ENCODE measurements at places on chromosomes 7 and 10.
A peak's percentile ranks its signal among the peaks of the same experiment; 100 is the strongest.

DNA sequence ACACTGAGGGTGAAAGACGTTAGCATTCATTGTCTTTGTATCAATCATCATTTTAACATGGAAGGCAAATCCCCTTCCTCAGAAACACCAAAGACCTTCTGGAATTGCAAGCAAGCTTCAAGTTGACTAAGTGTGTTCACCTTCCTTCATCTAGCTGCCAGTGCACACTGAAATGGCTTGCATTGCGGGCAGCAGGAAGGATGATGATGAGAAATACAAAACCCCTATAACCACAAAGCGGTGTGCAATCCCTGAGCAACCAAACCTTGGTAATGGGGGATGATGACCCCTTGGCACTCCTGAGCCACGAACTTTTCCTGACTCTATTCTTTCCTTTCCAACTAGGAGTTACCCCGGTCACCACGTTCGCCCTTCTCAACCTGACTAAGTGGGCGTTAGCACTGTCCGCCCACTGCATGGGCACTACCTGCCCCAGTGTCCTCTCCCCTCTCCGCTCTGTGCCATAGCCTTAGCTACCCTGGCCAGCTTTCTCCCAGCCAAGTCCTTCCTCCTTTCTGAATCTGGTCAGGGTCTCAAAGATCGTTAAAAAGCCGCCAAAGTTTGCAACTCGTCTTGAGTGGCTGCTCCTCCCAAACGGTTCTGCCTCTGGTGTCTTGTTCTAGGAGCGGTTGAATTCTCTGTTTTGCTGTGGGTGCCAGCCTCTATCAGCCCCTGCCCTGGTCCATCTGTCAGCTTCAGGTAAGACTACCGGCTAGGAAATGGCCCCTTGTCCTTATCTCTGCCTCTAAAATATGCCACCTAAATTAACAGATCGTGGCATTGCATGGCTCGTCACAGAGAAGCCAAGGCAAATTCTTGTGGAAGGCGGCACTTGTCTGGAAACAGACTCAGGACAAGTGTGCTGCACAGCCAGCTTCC is 586 bp upstream of the AOC1 start:
- DNase-seq = no peak

GRCh38 chr7:71132127-71132376 is at the start of gene GALNT17:
GALNT17 (plus strand) TSS chr7:71132144.
- no peak for DNase-seq

DNA sequence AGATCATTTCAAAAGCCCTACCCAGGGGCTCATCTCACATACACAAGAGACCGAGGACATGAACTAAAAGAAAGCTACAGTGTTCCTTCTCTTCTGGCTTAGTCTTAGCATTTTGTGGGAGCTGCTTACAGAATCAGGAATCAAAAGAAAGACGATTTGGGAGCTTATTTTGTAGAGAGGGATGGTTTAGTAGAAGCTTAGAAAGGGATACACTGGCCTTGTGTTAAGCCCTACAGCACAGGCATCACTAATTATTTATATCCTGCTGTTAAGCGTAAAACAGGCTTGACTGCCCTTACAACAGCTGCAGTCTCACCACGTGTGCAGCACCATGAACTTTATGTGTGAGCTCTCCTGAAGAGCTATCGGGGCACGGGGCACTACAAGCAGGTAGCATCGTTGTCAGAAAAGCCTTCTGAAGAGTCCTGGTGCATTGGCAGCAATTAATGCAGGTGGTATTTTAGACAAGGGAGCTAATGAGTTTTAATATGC is 798.3 kb downstream of the NXPH1 start:
- DNase-seq = no peak

GRCh38 chr7:70321016-70321590 is 722.8 kb downstream of the AUTS2 start:
- DNase-seq = peak; percentile 79

GRCh38 chr7:50273870-50274269 is 30.6 kb upstream of the IKZF1 start:
- DNase-seq = no peak

DNA sequence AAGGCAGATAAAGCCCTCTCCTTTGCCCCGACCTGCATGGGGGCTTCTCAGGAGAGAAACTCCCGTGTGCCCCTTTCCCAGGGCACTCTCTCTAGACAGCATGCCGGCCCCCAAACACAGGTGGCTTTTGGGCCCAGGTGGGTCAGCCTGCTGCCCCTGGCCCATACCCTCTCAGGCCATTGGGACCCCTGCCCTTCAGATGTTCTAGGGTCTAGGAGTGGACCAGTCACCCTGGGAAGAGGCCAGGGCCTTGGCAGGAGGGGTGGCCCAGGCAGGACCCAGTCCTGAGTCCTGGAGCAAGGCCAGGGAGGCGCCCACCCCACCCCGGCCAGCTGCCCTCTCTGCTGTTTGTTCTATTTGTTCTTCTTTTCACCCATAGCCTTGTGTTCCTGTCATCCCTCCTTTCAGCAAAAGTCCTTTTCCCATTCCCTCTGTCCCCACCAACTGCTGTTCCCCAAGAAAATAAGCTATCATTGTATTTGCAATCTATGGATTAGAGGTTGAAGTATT is 9.3 kb upstream of the SEC24C start:
- no peak for DNase-seq

DNA sequence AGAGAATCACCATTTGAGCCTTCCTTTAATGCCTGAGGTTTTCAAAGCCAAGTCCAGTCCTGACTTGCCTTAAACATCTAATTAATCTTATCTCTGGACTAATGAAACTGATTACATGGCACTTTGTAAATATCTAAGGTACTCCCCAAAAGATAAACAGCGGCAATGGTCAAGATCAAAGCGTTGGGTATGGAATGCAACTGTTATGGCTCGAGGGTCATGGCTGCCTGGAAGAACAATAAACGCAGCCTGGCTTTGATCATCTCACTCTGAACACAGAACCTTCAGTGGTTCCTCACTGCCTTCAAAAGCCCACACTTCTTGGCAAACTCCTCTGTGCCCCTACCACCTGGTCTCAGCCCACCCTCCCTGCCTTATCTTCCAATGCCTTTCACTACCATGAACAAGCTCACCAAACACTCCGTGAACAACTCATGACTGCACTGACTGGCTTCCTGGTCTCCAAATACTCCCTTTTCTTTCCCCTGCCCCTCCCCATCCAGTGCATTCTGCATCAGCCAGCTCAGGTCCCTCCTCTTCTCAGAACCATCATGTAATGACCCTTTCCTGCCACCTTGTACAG is 150.2 kb upstream of the NFE2L3 start:
- no peak for DNase-seq

DNA sequence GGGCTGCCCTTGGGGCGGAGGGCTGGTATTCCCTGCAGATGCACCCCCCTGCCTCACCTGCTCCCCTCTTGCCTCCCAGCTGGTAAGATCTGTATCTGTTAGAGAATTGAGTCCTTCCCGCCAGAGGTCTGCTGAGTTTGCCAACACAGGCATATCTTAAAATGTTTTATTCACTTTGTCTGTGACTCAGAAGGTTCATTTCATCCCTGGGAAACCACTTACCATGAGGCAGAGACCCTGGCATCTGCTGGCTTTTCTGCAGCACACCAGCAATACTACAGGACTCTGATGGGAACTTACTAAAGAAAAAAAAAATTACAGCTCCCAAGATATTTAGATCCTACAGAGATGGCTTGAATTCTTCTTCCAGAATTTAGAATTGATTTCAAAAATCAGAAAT is 131.3 kb downstream of the PLPP4 start:
- DNase-seq = no peak

GRCh38 chr10:74207691-74208480 is 56.9 kb downstream of the ADK start:
- no peak for DNase-seq

- DNase-seq = no peak
These were observed 15.4 kb downstream of the SH2B2 start for GRCh38 chr7:102302025-102302424.

- peak; percentile 93 for DNase-seq
These were observed 81.7 kb downstream of the DLG5 start for GRCh38 chr10:77844713-77845445.

DNA sequence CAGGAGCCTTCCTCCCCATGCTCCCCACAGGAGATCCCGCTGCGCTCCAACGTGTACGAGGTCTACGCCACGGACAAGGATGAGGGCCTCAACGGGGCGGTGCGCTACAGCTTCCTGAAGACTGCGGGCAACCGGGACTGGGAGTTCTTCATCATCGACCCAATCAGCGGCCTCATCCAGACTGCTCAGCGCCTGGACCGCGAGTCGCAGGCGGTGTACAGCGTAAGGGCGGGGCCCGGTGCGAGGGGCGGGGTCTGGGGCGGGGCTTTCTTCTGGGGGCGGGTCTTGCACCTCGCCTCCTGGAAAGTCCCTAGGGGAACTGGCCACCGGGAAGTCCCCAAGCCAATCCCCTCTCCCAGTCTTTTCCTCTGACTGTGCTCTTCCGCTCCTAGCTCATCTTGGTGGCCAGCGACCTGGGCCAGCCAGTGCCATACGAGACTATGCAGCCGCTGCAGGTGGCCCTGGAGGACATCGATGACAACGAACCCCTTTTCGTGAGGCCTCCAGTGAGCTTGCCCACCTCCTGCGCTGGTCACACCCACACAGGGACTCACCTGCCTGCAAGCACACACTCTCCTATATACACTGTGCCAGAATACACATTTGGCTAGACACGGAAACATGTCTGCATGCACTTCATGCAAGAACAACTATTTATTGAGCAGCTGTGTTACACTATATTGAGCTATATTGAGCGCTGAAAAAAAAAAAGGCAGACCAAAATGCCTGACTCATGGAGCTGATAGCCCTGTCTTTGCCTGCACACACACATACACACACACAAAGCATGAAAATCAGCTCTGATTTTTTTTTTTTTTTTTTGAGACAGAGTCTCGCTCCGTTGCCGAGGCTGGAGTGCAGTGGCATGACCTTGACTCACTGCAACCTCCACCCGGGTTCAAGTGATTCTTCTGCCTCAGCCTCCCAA is 32.7 kb upstream of the VSIR start:
- peak; percentile 61 for DNase-seq

DNA sequence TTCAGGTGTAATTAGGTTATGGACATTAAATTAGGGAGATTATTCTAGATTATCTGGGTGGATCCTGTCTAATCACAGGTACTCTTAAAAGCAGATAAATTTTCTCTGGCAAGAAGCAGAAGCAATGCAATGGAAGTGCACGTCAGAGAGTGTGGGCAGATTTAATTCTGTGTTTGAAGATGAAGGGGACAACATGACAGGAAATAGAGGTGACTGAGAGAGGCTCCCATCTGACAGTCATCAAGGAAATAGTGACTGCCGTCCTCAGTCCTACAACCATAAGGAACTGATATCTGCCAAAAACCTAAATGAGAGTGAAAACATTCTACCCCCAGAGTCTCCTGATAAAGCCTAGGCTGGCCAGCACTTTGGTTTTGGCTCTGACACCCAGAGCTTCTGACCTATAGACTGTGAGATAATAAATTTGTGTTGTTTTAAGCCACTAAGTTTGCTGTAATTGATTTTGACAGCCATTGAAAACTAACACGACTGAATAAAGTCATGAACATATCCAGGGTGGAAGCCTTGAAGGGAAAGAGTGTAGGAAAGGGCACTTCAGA is 30.5 kb upstream of the DDX50 start:
- no peak for DNase-seq

DNA sequence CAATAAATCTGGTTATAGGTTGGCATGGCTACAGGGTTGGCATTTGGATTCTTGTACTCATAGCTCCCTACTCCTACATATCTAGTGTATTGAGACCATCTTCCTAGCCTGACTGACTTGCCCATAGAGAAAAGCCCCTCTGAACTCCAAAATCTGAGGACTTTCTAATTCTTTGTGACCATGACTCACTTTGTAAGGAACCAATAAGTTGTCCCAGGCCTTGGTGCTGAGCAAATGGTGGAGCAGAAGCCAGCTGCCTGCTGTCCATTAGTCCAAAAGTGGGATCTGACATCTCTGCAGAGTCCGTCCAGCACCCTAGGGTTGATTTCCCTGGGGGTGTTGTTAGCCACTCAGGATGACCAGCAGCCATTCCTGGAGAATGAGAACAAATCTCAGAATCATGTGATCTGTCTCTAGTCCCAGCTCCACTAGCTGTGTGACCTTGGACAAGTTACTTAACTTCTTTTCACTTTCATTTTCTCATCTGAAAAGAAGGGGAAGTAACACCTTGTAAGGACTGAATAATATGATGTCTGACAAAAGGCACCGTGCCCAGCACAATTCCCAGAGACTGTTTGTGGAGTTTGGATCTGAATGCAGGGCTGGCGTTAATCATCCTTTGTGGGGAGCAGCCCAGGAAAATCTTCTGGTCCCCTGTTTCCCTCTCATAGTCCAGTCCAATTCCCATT is 44.1 kb downstream of the MTURN start:
- DNase-seq = no peak

GRCh38 chr7:50921114-50921813 is 138.6 kb upstream of the GRB10 start:
- peak; percentile 59 for DNase-seq

- no peak for DNase-seq
These were observed 7.1 kb upstream of the RASGEF1A start for GRCh38 chr10:43273997-43274396.

- peak; percentile 43 for DNase-seq
These were observed 1354.7 kb upstream of the LRRTM3 start for GRCh38 chr10:65571011-65571570.

DNA sequence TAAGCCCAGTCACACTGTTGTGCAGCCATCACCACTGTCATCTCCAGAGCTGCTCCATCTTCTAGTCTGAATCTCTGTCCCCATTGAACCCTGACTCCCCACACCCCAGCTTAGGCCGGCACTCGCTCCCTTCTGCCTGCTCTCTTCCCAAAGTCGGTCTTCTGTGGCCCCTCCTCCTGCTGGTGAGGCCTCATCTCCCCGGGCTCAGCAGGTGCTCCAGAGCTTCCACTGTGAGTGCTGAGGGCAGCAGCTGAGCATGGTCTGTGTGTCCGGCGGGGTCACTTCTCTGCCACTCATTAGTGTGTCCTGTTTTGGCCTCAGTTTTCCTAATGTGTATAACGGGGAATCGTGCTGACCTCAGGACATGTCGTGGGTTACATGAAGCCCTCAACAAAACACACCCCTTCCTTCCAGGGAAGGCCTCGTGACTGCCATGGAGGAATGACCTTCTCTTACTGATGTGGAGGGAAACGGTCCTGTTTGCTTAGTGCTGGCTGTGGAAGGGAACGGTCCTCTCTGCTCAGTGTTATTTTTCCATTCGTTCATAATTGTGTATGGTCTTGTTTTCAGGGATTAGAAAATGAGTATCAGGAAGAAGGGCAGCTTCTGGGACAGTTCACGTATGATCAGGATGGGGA is 4.3 kb upstream of the GET4 start:
- DNase-seq = no peak

DNA sequence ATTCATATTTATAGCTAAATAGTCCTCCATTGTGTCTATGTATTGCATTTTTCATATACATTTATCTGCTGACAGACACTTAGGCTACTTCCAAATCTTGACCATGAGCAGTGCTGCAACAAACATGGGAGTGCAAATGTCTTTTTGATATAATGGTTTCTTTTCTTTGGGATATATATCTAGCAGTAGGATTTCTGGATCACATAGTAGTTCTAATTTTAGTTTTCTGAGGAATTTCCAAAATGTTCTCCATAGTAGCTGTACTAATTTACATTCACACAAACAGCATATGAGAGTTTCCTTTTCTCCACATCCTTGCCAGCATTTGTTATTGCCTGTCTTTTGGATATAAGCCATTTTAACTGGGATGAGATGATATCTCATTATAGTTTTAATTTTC is 1521.3 kb downstream of the REEP3 start:
- DNase-seq = no peak

Data from epithelial cell of esophagus (primary cell).